Stomach (tissue), 19 donors: ENCODE measurements at places on chromosomes 11 and 22.

- no peak for DNase-seq
These were observed 23.7 kb downstream of the MED15 start for GRCh38 chr22:20531154-20531403.

GRCh38 chr11:8342821-8343681, 79.4 kb upstream of the LMO1 start:
- DNase-seq = no peak

DNA sequence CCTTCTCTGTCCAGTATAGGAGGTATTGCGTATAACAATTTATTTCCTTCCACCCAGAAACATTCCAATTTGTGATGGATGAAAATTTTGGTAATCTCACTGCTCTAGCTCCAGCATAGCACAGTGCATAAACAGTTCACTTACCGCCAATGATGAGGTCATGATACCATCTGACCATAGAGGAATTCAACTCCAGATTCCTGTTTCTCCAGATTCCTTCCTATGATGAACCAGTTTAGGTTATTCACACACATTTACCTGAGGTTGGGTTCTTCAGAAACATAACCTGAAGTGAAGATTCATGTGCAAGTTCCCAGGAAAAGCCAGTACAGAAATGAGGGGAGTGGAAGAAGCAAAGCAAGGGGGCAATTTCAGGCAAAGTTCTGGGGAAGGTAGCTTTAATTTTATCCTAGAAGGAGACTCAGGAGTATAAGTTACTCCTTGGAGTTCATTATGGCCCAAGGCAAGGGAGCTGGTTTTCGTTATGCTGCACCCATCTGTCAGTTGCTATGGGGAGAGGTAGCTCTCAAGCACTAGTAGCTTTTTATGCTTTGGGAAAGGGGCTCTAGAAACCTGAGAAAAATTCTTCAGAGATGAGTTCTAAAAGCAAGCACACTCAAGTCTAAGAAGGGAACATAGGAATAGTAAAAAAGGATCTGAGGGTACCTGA, 121.6 kb downstream of the CASP12 start:
- no peak for DNase-seq

- peak; percentile 62 for DNase-seq
These were observed 33.4 kb upstream of the API5 start for GRCh38 chr11:43278193-43278956.

DNA sequence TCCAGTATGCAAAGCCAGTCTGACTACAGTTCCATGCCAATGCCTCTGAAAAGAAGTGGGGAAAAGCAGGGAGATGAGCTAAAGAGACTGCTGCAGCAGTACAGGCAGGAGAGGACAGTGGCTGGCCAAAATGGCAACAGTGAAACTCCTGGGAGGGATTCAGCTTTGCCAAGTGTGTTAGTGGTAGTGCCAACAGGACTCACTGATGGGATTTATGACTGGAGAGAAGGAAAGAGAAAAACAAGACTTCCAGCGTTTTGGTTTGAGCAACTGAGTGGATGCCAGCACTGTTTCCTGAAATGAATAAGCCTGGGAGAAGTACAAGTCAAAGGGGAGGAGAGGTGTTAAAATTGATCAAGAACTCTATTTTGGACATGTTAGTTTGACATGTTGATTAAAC, 80.9 kb downstream of the PLEKHA7 start:
- DNase-seq = no peak

DNA sequence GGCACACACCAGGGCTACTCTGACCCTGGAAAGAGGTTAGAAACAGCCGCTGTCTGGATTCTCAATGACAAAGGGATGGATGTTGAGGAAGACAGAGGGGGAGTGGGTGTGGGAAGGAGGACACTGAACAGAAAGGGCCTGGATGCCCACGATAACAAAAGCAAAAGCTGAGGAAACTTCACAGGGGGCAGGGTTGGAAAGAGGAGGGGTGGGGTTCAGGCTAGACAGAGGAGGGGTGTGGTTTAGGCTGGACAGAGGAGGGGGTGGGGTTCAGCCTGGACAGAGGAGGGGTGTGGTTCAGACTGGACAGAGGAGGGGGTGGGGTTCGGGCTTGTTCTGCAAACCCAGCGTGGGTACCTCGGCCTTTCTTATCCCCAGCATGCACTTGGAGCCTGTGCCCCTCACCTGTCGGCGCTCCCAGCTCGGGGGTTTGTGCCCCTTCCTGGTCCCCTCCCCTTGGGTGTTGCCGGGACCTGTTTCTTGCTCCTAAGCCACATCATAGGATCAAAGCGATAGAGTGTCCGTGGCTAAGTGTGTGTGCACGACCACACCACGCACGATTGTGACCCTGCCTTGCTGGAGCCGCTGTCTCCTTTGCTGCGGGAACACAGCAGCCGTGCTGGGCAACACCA, 75.6 kb downstream of the BRD1 start:
- DNase-seq = no peak

DNA sequence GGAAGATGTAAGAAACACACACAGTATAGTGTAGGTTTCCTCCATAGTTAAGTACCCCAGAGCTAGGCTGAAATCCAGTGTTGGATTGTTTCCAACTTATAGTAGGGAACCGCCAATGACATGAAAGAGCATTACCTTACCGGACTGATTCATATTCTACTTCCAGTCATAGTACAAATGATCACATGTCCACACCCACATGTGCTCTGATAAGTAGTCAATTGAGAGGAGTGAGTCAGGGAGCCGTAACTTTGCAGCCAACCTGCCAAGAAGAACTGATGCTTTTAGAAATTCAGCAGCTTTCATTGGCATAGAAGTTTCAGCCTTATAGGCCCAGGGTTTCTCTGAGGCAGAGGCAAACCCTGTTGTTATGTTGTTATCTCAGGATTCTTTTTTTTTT, 240.6 kb downstream of the ETS1 start:
- no peak for DNase-seq

GRCh38 chr11:66686801-66687750, 9.4 kb upstream of the RBM4B start:
- no peak for DNase-seq

- DNase-seq = no peak
These were observed 26.3 kb downstream of the PRDM10 start for GRCh38 chr11:129976328-129976727.

DNA sequence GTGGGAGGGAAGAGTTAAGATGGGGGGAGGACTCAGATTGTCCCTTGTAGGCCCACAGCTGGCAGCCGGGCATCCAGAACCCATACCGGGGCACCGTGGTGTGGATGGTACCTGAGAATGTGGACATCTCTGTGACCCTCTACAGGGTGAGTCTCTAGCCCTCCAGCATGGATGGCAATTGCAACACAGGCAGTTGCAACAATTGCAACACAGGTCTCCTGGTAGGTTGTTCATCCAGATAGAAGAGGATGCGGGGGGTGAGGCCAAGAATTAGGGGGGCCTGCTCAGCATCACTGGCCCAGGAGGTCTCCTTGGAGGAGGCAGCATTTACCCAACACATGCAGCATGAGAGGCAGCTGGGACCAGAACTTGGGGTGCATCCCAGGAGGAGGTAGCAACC, 3.4 kb downstream of the EHBP1L1 start:
- no peak for DNase-seq

GRCh38 chr22:32389685-32390084, 22.4 kb downstream of the RTCB start:
- DNase-seq = peak; percentile 51

DNA sequence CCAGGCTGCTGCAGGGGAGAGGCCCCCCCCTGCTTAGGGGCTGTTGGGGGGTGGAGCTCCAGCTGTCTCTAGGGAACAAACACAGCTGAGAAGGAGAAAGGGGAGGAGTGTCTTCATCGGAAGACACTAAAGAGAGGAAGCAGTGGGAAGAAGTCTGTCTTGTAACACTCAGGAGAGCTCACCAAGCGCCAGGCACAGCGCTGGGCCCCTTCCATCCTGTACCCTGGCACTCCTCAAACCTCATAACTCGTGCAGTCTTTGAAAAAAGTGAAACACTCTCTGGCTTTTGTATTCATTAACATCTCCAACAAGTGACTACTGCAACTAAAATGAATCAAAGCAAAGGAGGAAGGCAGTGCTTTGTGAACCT, 67.4 kb upstream of the PRDM11 start:
- peak; percentile 60 for DNase-seq

DNA sequence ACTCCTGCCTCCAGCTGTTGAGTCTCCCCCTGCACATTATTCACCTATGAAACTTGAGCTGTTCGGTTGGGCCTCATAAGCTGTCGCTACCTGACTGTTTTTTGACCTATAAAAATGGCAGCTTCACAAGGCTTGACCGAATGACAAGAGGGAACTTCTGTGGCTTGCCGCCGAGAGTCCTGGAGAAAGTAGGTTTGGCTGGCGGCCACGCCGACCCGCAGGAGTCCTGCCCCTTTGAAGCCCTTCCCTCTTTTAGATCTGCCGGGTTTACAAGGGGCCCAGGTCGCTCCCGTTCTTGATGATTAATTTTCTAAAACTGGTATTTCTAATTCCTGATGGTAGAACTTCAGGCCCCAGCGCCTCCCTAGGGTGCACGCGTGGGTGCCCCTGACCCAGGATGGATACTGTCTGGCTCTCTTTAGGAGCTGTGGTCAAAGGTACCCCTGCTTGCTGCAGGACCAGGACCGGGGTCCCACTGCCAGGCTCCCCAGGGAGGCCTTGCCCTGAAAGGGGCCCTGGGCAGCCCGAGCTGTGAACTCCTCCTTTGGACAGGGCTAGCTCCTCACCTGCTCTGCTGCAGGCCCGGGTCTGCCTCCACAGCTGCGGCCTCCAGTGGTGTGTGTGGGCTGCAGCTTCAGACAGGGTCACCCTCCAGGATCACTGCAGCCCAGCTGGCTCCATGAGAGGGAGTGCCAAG, 171.8 kb downstream of the CTTN start:
- no peak for DNase-seq

DNA sequence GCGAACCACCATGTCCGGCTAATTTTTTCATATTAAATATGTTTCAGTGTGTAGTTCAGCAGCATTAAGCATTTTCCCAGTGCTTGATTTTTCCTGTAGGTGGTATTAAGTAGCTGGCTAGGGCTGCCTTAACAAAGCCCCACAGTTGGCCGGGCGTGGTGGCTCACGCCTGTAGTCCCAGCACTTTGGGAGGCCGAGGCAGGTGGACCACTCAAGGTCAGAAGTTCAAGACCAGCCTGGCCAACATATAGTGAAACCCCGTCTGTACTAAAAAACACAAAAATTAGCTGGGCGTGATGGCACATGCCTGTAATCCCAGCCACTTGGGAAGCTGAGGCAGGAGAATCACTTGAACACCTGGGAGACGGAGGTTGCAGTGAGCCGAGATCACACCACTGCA, 33.5 kb upstream of the TOLLIP start:
- DNase-seq = peak; percentile 15

GRCh38 chr11:6794639-6795038, 4.8 kb downstream of the OR6A2 start:
- DNase-seq = no peak

DNA sequence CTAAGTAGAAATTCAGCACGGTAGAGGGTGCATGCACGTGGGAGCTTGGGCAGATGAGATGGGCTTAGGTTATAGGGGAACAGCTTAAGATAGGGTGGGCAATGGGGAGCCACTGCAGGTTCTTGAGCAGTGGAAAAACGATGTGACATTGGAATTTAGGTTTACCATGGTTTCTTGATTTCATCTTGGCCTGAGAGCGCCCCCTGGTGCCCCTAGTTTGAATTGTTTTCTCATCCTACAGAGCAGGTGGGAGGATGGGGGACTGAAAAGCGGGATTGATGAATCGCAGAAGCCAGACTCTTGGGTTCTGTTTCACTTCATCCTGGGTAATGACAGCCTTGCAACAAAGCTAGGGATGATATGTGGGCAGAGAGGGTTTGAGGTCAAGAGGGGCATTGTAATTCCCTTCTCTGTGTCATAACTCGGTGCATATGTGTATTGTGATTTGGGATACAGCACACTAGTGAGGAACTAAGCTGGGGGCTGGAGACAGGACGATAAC, 6.7 kb upstream of the MCAM start:
- DNase-seq = peak; percentile 82
